ENCODE measurements at places on chromosomes 11 and 22. TPM values are rescaled to one million over a fixed set of nuclear protein-coding genes. Genes with fewer than 3 reads are reported as not detected.

- no peak for DNase-seq
Observed at GRCh38 chr11:76792505-76793264, 9.5 kb downstream of the TSKU start.

- no peak for DNase-seq
Observed at GRCh38 chr22:29587938-29588699, 7.2 kb upstream of the NIPSNAP1 start.

- no peak for DNase-seq
Observed at GRCh38 chr22:47219789-47220188, 457.3 kb downstream of the TBC1D22A start.

The CNTF gene
- total RNA-seq = 4.3 TPM

The H19 gene
- 30,713 TPM for total RNA-seq

DNA sequence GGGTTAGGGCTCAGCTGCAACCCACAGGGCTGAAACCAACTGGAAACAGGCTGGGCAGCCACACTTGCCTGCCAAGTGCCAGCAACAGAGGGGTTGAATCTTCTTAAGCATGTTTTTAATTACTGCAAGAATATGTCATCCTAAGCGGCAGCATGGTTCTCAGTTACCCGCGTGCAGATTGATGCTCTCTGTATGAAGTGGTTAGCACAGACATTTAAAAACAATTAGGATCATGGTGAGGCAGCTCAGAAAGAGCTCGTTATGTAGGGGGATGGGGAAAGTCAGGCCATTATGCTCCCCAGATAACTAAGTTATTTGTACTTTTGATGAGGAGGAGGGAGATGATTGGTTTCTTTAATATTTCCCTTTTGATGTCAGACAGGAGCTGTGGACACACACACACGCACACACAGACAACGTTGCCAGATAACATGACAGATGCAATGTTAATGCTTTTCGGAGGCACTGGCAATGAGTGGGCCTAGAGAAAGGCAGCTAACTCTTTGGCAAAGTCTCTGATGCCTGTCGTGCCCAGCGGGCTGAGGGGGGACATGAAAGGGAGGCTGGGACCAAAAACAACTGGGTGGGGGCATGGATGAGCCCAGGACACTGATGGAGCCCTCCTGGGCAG, 389.7 kb downstream of the NXPE2 start:
- no peak for DNase-seq

DNA sequence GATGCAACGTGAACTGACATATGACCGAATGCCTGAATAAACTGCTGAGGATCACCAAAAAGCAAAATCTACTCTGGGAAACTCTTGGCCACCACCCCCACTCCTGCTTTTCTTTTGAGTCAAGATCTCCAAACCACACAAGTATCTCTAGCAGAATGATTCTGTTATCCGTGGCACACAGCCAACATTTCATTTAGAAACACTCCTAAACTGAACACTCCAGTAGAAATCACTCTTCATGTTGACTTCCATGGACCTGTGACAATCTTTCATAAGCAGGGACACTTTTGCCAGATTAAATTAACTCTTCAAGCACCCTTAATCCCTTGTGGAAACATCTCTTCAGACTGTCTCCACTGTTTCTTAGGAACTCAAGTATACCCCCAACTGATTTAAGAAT, 44.4 kb downstream of the VSIG10L2 start:
- DNase-seq = peak; percentile 63

DNA sequence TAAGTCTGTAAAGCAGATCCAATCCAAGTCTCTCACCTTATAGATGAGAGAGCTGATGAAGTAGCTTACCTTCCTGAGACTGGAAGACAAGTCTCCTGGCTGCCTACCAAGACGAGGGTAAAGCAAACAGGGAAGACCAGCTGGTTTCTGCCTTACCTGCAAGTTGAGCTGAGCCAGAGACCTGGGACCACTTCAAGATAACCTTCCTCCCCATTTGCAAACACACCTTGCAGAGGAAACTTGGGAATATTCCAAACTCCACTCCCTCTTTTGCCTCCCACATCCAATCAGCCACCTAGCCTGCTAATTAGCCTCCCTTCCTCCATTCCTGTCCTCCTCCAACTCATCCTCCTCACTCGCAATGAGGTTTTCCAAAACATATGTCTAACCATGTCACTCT, 23.4 kb upstream of the ROBO3 start:
- no peak for DNase-seq

- DNase-seq = peak; percentile 10
Observed at GRCh38 chr11:56509439-56509838, 18.3 kb upstream of the OR5M8 start.

The DMC1 gene
- 4.6 TPM for total RNA-seq

The CLNS1A gene
- total RNA-seq = 93.4 TPM

- peak; percentile 79 for DNase-seq
Observed at GRCh38 chr22:27804470-27805297, 3.1 kb upstream of the MN1 start.

DNA sequence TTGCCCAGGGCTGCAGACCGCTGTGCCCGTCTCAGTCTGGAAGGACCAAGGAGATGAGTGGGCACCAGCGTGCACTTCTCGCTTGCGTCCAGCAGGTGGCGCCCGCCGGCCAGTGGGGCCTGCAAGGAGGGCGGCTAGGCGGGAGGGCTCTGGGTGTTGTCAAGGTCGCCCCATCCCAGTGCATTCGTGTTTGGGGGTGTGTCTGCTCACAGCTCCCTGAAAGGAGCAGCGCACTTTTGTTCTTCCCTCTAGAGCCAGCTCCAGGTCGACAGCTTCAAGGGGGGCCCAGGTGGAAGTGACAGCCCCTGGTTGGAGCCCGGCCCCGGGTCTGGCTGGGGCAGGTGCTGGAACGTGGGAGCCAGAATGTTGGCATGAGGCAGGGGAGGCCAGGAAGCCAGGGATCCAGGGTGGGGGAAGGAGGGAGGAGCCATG, 23.4 kb upstream of the MPPED1 start:
- peak; percentile 61 for DNase-seq

- peak; percentile 68 for DNase-seq
Observed at GRCh38 chr11:100855466-100856067, 168.5 kb downstream of the ARHGAP42 start.

GRCh38 chr11:116641561-116642045, 131.2 kb downstream of the BUD13 start:
- no peak for DNase-seq

DNA sequence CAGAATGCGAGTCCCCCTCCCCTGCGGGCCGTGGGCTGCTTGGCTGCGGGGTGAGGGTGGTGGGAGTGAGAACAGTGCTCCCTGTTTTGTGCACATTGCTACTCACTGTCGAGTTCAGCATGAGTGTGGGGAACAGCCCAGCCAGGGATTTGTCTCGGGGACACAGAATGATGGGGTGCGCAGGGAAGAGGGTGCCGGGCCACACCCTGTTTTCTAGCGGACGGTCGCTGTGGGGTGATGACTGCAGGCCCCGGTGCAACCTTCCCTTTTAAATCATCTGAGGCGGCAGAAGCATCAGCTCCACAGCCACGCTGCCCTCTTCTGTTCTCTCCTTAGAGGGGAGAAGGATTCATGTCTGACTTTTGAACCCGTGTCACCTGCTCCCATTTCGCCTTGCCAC, 1051.2 kb downstream of the TBC1D22A start:
- no peak for DNase-seq

The MICALL1 gene
- 85.0 TPM for total RNA-seq

The FIBIN gene
- 86.4 TPM for total RNA-seq

DNA sequence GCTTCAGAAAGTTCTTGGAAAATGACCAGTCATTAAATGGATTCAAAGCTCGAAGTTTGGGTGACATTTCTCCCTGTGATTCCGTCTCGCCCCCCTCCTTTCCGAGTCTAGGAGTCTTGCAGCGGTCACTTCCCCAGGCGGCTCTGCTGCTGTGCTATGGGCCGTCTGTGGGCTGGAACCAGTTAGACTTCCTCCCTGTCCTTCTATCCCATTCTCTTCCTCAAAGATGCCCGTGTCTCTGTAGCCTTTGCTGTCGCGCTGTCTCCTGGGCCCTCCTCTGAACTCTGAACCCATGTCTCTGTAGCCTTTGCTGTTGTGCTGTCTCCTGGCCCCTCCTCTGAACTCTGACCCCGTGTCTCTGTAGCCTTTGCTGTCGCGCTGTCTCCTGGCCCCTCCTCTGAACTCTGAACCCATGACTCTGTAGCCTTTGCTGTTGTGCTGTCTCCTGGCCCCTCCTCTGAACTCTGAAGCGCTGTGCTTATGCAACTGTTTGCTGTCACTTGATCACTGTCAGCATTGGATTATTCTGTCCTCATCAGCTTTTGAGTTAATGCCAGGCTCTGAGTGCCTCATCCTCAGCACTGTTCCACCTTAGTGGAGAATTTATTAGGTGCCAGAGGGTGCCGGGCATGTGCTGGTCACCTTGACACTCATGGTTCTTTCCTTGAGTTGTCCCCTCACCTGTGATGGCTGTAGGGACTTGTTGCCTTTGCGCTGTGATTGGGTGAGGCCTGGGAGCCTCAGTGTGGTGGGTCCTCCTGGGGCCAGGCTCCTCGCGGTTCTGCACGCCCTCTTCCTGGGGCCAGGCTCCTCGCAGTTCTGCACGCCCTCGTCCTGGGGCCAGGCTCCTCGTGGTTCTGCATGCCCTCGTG, 173.3 kb downstream of the TBC1D22A start:
- DNase-seq = no peak

GRCh38 chr22:38513063-38513462, 7.0 kb upstream of the DDX17 start:
- DNase-seq = no peak

GRCh38 chr22:29885610-29886009, 2.6 kb downstream of the MTMR3 start:
- DNase-seq = no peak

The RAB3IL1 gene
- total RNA-seq = 10.1 TPM

The INS gene
- total RNA-seq = not detected

The ISX gene
- not detected for total RNA-seq

The MAJIN gene
- total RNA-seq = not detected

DNA sequence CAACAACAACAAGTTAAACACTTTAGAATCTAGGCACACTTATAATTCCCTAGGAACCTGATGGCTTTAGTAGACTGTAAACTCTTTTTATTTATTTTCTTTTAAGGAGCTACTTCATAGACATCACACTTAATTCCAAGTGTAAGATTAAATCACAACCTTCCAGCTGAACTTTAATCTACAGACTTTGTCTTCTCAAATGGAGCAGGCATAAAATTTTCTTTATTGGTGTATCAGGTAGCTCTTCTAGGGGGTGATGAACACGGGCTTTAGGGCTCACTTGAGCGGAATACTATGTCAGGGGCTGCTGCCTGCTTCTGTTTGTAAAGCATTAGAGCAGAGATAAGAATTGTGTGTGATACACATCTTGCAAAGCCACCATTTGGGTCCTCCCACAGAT, 525.8 kb upstream of the FAT3 start:
- DNase-seq = no peak

- no peak for DNase-seq
Observed at GRCh38 chr11:131877246-131877942, 507.0 kb downstream of the NTM start.

DNA sequence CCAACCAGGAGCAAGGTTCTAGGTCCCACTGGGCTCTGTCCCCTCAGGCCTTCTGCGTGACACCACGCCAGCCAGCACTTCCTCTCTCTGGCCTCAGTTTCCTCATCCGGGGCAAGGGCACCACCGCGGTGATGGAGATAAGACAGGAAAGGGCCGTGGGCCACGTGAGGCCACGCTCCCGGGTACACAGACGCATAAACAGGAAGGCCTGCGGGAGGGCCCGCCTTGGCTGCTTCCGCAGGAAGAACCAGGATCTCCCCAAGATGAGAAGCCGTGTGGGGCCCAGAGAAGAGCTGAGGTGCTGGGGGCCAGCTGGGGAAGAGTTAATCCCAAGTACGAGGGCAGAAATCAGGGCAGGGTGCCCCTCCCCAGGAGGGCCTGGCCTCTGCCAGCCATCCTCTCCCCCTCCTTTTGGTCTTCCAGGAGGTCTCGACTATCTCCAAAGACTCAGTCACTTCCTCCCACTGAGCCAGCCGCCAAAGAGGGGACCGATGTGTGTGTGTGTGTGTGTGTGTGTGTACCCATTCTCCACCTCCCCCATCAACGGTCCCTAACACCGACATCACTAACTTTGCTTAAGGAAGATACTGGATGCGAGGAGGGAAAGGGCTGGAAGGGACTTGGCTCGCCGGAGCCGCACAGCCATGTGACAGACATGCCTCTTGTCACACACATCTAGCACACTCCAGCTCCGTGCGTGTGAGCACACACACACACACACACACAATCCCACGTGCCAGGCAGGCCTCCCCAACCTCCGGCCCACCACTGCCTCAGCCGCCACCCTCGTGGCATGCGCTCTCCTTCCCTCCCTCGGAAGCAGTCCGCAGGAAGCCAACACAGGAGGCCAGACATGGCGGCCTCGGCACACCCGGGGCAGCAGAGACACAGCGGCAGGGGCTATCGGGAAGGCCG, 1.4 kb downstream of the MFNG start:
- peak; percentile 37 for DNase-seq

- DNase-seq = no peak
Observed at GRCh38 chr11:16946477-16947282, 67.5 kb downstream of the PLEKHA7 start.

The RAB38 gene
- total RNA-seq = 27.7 TPM

DNA sequence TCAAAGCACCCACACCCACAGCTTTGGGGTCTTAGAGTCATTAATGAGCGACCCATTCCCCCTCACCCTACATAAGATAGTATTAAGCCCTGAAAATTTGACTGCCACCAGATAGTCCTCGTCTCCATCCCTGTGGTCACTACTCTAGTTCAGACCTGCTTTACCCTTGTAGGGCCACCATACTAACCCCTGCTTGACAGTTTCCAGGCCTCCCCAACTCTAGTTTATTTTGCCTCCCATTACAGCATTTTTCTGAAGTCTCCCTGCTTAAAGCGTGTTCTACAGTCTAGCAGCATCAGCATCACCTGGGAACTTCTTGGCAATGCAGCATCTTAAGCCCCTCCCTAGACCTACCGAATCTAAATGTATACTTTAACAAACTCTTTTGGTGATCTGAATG, 192.4 kb downstream of the MAML2 start:
- DNase-seq = no peak

The TMEM45B gene
- 2.9 TPM for total RNA-seq

DNA sequence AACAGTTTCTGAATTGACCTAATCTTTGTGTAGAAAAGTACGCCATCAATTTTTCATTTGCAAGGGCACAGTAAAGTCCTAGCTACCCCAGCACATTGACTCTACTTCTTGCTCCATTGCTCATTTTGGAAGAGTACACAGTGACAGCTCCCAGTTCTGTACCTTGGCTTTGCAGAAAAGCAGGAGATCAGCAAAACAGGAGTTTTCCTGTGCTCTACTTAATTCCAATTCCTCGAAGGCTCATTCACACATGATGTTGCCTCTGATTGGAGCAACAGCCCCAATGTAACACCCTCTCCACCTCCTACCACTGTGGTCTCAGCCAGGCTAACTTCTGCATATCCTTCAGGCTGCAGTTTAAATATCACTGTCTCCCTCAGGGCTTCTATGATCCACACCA, 118.7 kb downstream of the PAX6 start:
- DNase-seq = no peak
